Midbrain (tissue), 1 donor: ENCODE measurements at places on chromosomes 6 and 20.
A peak's percentile ranks its signal among the peaks of the same experiment; 100 is the strongest.

DNA sequence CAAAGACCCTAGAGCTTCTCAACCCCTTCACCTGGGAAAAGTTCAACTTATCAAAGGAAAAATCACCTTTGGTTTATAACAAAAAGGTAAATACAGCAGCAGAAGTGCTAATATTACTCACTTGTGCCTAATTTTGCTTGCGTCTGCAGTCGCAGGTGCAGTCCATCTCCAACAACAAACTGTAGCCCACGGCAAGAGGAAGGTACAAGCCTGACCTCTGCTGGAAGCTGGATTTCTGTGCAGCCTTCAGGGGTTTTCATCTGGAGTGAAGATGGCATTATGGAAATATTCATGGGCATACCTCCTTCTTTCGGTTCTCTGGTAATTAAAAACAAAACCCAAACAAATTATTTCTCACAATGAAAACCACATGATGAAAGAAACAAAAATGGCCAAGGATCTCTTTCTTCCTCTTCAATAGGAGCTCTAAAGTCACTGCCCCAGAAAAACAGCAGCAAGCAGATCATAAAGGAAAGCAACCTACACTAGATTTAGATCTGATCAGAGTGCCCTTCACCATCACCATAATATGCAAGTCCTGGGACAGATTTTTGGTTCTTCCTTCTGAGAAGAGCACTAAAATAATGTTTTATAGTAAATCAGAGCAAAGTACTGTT, 7.8 kb downstream of the UBE3D start:
- peak; percentile 48 for DNase-seq

- DNase-seq: no peak
Measured at GRCh38 chr6:44704240-44705150, 317.0 kb downstream of the CDC5L start.

- no peak for DNase-seq
Measured at GRCh38 chr20:50594591-50595432, 84.6 kb downstream of the PTPN1 start.

GRCh38 chr6:163648868-163649267, 234.3 kb downstream of the QKI start:
- DNase-seq: no peak

DNA sequence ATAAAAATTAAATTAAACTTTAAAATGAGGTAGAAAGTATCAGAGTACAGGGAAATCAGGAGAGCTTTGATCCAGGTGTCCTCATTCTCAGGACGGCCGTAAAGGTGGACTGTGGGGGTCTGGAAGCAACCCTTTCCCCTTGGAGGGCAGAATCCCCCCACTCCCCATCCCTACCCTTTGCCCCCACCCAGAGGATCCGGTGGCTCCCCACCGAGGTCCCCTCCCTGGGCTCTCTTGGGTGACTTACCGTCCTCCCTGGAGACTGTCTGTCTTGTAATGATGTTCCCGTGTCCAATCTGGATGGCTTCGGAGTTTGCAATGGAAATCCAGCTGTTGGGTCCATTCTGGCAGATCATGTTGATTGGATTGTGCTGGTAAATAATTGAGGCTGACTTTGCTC, 7.3 kb downstream of the ZBP1 start:
- DNase-seq: no peak

- peak; percentile 56 for DNase-seq
Measured at GRCh38 chr6:166465671-166466087, 82.9 kb upstream of the MPC1 start.

- no peak for DNase-seq
Measured at GRCh38 chr6:134147034-134147533, 94.7 kb upstream of the SLC2A12 start.

- no peak for DNase-seq
Measured at GRCh38 chr20:58635279-58635665, 15.8 kb upstream of the STX16 start.

GRCh38 chr20:31666258-31667042, 28.7 kb downstream of the COX4I2 start:
- DNase-seq: peak; percentile 39

- DNase-seq: no peak
Measured at GRCh38 chr6:33744895-33745546, 1.7 kb downstream of the IP6K3 start.

- no peak for DNase-seq
Measured at GRCh38 chr20:47225458-47225857, 131.0 kb downstream of the ZMYND8 start.

DNA sequence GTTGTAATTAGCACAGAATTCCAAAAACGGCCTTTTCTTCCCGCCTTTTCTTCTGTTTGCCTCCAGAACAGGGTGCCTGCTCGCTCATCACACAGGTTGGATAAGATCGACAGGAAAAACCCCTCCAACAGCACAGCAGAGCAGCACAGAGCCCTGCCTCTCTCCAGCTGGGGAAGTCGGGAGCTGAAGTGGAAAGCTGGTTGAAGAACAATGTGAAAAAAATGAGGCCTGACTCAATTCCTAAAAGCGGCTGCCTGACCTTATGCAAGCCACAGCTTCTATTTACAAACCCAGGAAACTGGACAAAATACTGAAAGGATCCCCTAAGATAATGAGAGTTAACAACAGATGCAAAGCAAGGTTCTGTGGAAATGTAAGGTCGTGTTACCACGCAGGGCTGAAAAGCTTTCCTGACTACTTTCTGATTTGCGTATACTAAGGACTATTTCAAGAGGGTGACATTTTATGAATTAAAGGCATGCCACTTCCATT, 116.9 kb downstream of the TTLL2 start:
- DNase-seq: no peak

- DNase-seq: no peak
Measured at GRCh38 chr6:150894935-150895552, 29.5 kb downstream of the MTHFD1L start.

DNA sequence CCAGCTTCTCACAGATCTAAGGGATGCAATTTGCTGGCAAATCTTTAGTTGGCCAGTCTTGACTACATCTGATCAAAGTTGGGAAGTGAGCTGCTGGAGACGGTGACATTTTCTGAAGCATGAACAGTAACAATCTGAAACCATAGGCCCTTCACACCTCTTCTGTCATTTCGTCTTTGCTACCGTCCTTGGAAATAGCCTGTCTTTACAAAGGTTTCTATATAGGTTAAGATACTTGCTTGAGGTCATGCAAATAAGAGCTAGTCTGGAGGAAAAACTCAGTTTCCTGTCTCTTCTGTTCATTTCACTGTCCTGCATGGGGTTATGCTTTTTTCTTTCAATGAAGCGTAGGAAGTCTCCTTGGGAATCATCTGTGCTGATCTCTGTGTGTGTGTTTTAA, 55.6 kb downstream of the CARMIL1 start:
- DNase-seq: no peak

- peak; percentile 8 for DNase-seq
Measured at GRCh38 chr20:16490696-16491095, 82.6 kb downstream of the KIF16B start.

GRCh38 chr6:105849746-105850145, 236.4 kb upstream of the PRDM1 start:
- DNase-seq: no peak

- DNase-seq: peak; percentile 41
Measured at GRCh38 chr20:8562356-8562755, 430.3 kb downstream of the PLCB1 start.

DNA sequence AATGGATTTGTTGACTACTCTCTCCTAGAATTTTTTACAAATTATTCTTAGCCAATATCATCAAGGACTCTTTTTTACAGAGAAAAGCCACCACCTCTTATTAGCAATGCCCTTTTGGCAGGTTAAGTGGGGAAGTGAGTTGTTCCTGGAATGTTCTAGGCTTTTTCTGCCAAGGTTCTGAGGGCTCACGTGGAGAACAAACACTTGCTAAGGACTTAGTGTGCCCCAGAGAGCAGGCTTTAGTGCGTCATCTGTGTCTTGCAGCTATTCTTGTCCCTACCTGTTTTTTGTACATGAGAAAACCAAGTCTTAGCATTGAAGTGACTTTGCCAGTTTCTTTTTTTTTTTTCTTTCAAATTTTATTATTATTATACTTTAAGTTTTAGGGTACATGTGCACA, 33.5 kb downstream of the CFAP61 start:
- no peak for DNase-seq

DNA sequence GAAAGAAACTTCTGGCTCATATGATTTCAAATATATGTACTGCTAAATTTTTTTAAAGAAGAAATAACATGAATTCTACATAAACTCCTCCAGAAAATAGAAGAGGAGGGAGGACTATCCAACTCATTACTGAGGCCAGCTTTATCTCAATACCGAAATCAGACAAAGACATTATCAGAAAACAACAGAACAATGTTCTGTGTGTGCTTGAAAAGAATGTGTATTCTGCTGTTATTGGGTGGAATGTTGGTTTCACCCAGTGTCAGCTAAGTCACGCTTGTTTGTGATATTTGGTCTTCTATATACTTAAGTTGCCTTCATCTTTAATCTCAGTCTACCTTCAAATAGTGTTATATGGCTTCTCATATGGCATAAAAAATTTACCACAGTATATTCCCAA, 18.6 kb upstream of the ELOVL2 start:
- peak; percentile 9 for DNase-seq

DNA sequence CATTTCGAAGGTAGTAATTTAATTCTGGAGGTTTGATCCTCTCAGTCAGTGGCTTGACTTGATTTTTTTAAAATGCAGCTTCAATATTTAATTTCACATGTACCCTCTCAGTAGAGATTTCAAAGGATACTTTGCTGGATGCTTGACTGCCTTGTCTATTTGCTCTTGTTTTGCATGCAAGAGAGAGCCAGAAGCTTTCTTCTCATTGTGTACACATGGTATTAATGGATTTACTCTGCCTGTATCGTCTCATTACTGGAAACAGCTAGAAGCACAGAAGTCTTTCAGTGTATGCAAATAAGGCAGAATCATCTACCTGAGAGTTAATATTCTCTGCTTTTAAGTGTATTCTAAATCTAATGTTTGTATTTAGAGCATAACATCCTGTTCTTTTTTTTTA, 84.3 kb upstream of the FOXO3 start:
- DNase-seq: no peak

- DNase-seq: no peak
Measured at GRCh38 chr6:74447013-74447412, 751.0 kb downstream of the CD109 start.

GRCh38 chr6:154583546-154584188, 73.2 kb upstream of the CNKSR3 start:
- no peak for DNase-seq

GRCh38 chr6:29705389-29706231, 17.6 kb upstream of the HLA-F start:
- DNase-seq: peak; percentile 60

DNA sequence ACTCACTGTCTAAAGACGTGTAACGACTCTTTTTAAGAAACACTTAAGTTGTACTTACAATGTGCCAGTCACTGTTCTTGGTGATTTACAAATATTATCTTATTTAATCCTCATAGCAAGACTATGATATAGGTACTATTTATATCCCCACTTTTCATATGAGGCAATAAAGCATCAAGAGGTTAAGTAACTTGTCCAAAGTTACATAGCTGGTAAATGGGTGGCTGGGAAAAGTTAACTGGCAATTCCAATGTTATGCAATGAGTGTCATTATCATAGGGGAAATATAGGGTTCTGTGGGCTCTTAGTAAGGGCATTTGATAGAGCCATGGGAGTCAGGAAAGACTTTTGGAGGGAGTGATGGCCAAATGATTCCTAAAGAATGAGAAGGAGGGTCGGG, 21.4 kb upstream of the RIPOR2 start:
- no peak for DNase-seq

GRCh38 chr20:37567331-37567665, 39.6 kb upstream of the BLCAP start:
- DNase-seq: no peak

GRCh38 chr6:7147051-7147671, 39.4 kb downstream of the RREB1 start:
- DNase-seq: no peak

DNA sequence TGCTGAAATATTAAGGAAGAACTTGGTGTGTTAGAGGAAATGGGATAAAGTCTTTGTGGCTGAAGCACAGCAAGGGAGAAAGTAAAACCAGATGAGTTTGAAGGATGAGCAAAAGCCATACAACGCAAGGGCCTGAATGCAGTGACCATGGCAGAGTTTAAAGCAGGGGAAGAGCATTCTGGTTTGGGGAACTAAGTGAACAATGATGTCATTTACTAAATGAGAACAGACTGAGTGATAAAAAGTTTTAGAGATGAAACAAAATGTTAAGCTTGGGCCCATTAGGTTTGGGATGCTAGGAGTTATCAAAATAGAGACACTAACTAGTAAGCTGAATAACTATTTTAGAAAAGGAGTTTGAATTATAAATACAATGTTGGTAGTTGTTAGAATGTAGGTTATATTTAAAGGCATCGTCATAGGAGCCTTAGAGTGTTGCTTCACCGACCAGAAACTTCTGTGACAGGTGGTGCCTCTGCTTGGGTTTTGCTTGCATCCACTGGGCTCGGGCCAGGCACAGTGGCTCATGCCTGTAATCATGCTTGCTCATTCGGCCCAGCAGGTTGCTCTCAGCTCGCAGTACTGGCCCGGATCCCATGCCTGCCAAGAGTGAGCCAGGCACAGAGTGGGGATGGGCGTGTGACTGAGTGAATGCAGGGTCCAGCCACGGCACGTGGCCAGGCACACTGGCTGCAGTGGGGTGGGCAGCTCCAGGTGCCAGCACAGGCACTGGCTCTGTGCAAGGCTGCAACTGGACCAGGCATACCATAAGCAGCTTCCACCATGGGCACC, 37.4 kb upstream of the OPRM1 start:
- DNase-seq: no peak

- DNase-seq: no peak
Measured at GRCh38 chr6:163774485-163774884, 360.0 kb downstream of the QKI start.

DNA sequence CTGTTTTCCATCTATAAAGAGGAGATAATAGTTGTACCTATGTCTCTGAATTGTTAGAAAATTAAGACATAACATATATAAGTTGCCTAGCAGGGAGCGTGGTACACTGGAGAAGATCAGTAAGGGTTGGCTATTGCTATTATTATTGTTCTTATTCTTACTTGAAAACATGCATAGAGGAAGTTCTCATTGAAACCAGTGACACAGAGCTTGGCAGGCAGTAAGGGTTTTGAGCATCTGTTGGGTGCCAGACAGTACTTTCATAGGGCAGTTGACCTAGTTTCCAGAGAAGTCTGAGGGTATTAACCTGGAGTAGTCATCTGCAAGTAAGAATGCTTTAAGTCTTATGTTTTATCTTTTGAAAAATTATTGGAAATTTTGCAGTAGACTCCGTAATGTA, 13.3 kb upstream of the SGK1 start:
- no peak for DNase-seq

- DNase-seq: no peak
Measured at GRCh38 chr6:164078532-164079274, 664.2 kb downstream of the QKI start.

GRCh38 chr6:4906293-4907276, 97.3 kb downstream of the RPP40 start:
- no peak for DNase-seq

- no peak for DNase-seq
Measured at GRCh38 chr6:46899659-46900058, 22.1 kb downstream of the ADGRF5 start.

- DNase-seq: peak; percentile 21
Measured at GRCh38 chr20:3714092-3714491, 1.7 kb upstream of the SIGLEC1 start.

- peak; percentile 33 for DNase-seq
Measured at GRCh38 chr6:10901770-10902169, 14.9 kb downstream of the SYCP2L start.
